ENCODE measurements at places on chromosomes 7 and 10. TPM values are rescaled to one million over a fixed set of nuclear protein-coding genes. Genes with fewer than 3 reads are reported as not detected.

NKX1-2 gene
- not detected for total RNA-seq

GRCh38 chr7:148306759-148307158 is 283.8 kb upstream of the C7orf33 start:
- H3K4me1 ChIP-seq = no peaks in the 10 kb centered on the region
- DNase-seq = no peak
- no peak overlapping the region for H3K4me3 ChIP-seq
- H3K36me3 ChIP-seq = no peaks in the 10 kb centered on the region
- no peaks in the 10 kb centered on the region for H3K27me3 ChIP-seq

DNA sequence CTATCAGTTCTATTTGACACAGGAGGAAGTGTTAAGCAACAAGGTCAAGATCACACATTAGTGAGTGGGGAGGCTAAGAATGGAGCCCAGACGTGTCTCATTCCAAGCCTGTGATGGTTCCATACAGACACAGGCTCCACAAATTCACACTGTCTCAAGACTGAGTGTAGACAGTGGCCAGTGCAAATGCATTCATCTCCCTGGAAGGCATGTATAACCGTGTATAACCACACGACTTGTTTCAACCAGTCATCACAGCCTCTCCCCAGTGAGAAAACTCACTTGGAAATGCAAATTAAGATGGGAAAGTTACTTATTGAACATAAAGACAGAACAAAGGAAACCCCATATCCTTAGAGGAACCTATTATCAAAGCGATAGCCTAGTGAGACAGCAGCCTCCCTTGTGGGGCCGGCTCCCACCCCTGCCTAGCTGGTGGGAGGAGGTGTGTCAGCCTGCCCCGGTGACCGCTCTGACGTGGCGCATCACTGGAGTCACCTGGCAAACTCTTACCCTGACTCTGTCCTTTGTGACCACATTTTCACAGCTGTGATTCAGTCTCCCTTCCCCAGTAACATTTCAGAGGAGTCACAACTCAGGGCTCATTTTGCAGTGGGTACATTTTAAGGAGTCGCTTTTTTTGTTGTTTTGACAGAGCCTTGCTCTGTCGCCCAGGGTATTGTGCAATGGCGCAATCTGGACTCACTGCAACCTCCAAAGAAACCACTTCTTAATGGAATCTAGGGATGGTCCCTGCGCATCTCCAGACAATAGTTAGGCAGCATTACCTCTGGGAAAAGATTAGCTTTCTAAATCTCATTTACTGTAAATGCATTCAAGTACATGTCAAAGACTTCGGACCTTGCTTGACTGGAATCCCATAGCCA is 126.6 kb upstream of the PARD3 start:
- no peaks in the 10 kb centered on the region for H3K27me3 ChIP-seq
- no peaks in the 10 kb centered on the region for H3K4me1 ChIP-seq
- no peaks in the 10 kb centered on the region for H3K36me3 ChIP-seq
- DNase-seq = no peak
- H3K27ac ChIP-seq = no peak overlapping the region

DNA sequence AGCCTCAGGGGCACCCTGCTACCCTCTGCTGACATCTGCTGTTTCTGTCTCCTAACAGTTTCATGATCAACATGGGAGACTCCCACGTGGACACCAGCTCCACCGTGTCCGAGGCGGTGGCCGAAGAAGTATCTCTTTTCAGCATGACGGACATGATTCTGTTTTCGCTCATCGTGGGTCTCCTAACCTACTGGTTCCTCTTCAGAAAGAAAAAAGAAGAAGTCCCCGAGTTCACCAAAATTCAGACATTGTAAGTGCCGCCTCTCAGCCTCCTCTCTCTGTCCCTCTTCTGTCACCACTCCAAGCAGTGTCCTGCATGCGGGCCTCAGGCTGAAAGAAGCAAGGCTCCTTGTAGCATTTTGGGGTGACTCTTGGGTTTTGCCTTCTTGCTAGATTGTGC is 39.0 kb downstream of the POR start:
- H3K36me3 ChIP-seq = peaks cover 13% of the 10 kb centered on the region
- peaks cover 46% of the 10 kb centered on the region for H3K4me1 ChIP-seq
- no peak overlapping the region for H3K4me3 ChIP-seq
- DNase-seq = no peak

- H3K27ac ChIP-seq = peak overlapping the region; percentile 67
- peak overlapping the region; percentile 45 for H3K4me3 ChIP-seq
- DNase-seq = peak; percentile 81
- H3K27me3 ChIP-seq = peaks cover 13% of the 10 kb centered on the region
These were observed 529 bp downstream of the CLDN3 start for GRCh38 chr7:73769481-73770001.

NPC1L1 gene
- not detected for total RNA-seq

GRCh38 chr10:119246862-119247549 is 39.6 kb downstream of the GRK5 start:
- H3K27ac ChIP-seq = peak overlapping the region; percentile 89
- no peaks in the 10 kb centered on the region for H3K36me3 ChIP-seq
- DNase-seq = no peak
- no peak overlapping the region for H3K4me3 ChIP-seq
- H3K4me1 ChIP-seq = peaks cover 33% of the 10 kb centered on the region

HGF gene
- total RNA-seq = 23.1 TPM

EPO gene
- total RNA-seq = not detected

DNA sequence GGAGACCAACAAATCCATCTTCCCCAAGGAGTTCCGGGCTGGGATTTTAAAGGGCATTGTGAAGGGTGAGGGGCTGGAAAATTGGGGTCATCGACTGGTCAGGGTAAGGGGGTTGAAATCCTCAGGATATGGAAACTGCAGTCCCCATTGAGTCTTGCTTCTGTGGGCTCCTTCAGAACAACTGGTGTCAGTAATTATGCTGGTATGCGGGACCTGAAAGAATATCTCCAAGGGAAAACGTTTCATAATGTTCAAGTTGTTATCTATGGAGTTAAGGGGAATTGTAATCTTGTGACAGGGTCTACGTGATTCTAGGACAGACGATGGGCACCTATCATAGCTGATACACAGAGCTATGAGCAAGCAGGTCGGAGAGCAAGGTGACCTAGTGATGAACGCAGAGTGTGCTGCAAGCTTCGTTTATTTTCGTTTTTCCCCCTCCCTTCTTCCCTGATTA is 494 bp upstream of the RHBDD2 start:
- H3K27ac ChIP-seq = peak overlapping the region; percentile 86
- H3K4me1 ChIP-seq = peaks cover 25% of the 10 kb centered on the region
- no peaks in the 10 kb centered on the region for H3K27me3 ChIP-seq
- peaks cover 13% of the 10 kb centered on the region for H3K36me3 ChIP-seq
- peak overlapping the region; percentile 91 for H3K4me3 ChIP-seq
- DNase-seq = no peak

- H3K27me3 ChIP-seq = no peaks in the 10 kb centered on the region
- H3K27ac ChIP-seq = peak overlapping the region; percentile 88
- peak overlapping the region; percentile 75 for H3K4me3 ChIP-seq
- DNase-seq = peak; percentile 60
These were observed 671 bp upstream of the PAPSS2 start for GRCh38 chr10:87658858-87659555.

HABP2 gene
- total RNA-seq = 2.5 TPM

CLDN4 gene
- 231 TPM for total RNA-seq

PTPN20 gene
- total RNA-seq = 19.0 TPM

DNA sequence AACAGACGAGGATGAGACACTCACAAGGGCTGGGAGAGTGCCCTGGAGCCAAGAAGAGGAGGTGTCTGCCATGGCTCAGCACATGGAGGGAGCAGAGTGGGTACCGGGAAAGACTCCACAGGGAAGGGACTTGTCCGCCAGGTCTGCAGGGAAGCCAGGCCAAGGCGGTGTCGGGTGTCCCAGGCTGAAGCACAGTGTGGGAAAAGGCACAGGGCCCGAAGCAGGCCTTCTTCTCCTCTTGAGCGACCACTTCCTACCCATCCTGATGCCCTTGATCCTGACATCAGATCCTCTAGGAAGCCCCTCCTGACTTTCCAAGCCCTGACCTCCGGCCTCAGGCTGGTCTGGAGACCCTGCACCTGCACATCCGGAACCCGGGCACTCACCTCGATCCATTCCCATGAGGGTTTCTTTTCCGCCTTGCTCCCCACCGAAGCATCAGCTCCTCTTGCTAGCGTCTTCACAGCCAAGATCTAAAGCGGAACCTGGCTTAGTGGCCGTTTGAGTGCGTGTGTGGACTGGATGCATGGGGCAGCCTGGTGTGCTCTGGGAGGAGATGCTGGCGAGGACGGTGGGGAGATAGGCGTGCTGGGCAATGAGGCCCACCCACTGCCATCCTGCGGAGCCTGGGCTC is 8.5 kb downstream of the CALML3 start:
- H3K27ac ChIP-seq = no peak overlapping the region
- DNase-seq = no peak
- no peaks in the 10 kb centered on the region for H3K4me1 ChIP-seq
- no peaks in the 10 kb centered on the region for H3K36me3 ChIP-seq
- H3K4me3 ChIP-seq = no peak overlapping the region

DNA sequence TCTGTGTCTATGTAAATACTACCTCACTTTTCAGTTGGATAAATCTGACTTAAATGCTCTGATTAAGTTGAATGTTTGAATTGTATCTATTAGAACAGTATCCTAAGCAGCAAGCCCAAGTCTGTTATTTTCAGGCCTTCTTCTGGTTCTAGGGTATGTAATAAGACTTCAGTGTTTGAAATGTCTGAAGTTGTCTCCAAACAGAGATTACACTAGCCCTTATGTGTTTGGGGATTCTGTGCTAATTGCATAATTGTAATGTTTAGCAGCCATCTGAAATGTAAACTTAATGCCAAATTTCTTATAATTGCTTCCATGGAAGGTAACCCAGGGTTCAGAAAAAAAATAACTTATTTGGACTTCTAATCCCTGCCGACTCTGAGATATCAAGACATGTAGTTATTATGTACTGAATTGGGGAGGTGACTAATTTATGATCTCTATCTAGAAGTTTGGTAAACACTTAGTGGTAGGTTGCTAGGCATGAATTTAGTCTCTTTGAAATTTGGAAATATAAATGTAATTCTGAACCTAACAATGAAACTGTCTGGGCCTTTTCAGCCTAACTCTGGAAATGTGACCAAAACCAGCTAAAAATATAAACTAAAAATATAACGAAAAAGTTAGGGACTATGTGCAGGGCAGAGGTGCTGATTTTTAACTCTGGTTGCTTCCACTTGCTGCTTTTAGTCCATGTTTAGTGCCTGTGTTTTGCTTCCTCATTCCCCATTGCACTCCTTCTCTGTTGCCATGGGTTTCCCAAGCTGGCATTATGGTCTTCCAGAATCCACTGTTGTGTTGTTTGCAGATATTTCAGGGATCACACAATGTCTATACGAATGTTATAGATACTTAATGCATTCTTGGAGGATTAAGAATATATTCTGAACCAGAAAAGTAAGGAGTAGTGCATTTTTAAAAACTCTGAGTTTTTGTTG is 54.8 kb downstream of the MCU start:
- no peak for DNase-seq
- H3K4me1 ChIP-seq = peaks cover 6% of the 10 kb centered on the region
- H3K36me3 ChIP-seq = no peaks in the 10 kb centered on the region
- H3K27ac ChIP-seq = no peak overlapping the region
- no peak overlapping the region for H3K4me3 ChIP-seq
- no peaks in the 10 kb centered on the region for H3K27me3 ChIP-seq

DNA sequence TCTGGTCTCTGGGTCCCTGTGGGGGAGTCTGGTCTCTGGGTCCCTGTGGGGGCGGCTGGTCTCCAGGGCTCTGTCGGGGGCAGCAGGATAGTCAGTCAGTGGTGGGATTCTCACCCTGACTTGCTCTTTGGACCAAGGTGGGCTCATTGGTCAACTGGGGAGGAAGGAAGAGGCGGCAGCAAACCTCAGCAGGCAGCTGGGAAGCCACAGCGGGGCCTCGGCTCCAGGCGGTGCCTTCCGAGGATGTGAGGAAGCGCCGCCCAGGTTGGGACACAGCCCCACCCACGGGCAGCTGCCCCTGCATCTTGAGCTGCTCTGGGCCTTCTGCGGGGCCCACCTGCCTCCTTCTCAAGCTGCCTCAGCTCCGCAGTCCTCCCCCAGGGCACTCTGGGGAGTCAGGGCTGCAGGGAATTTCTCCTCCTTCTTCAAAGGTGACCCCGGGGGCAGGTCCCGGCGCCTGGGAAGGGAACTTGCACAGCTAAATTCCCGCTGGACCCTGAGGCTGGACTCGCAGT is 20.4 kb upstream of the KNDC1 start:
- no peak for DNase-seq
- H3K4me1 ChIP-seq = no peaks in the 10 kb centered on the region
- H3K27ac ChIP-seq = no peak overlapping the region
- H3K36me3 ChIP-seq = no peaks in the 10 kb centered on the region
- no peak overlapping the region for H3K4me3 ChIP-seq

DNA sequence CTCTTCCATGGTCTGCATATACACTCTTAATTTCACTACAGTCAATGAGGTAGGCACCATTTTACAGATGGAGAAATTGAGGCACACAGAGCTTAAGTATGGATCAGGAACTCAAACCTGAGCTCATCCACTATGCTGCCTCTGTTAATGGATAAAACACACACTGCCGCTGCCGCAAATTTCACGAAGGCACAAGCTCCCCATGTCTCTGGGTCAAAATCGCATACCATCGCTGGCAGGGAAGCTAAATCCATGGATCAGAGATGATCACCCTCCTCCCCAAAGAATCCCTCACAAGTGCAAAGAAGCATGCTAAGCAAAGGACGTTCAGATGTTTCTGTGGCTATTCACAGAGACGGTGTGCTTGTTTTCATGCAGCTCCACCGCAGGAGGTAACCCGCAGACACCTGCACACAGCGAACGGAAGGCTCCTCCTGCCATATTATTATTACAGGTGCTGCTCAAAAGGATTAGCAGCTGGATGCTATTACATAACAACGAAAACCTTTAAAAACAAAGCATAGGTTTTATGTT is 109.3 kb downstream of the UBE2H start:
- no peak for DNase-seq
- H3K27ac ChIP-seq = no peak overlapping the region
- H3K36me3 ChIP-seq = peaks cover 3% of the 10 kb centered on the region
- H3K4me1 ChIP-seq = peaks cover 26% of the 10 kb centered on the region
- no peaks in the 10 kb centered on the region for H3K27me3 ChIP-seq
- no peak overlapping the region for H3K4me3 ChIP-seq

DNA sequence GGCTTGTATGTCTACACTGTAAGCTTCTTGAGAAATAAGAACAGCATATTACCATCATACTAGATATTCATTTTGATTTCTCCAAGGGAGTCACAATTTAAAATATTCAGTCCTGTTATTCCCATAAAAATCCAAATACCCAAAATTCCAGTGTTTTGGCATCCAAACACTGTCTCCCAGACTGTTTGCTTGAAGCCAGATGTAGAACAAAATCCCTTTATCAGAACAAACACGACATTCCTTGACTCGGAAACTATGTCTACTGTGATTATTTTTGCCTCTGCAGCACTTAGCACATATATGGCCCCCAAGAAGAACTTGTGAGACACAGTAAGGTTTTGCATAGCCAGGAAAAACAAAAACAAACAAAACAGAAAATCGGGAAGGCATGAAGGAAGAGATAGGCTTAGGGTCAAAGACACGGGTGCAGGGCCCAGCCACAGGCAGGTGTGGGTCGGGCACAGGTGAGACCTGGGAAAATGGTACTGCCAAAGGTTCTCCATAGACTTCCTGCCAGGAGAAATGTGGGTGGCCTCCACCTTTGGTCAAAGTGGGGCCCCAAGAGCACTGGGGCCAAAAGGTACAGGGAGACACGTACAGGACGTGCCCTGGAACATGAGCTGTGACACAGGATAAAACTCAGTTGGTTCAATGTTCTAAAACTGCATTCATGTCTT is 36.5 kb downstream of the CPXM2 start:
- no peak for DNase-seq
- no peaks in the 10 kb centered on the region for H3K4me1 ChIP-seq
- no peaks in the 10 kb centered on the region for H3K36me3 ChIP-seq
- no peaks in the 10 kb centered on the region for H3K27me3 ChIP-seq
- no peak overlapping the region for H3K4me3 ChIP-seq

LRRC18 gene
- total RNA-seq = 2.2 TPM

GRCh38 chr7:2996141-2996540 is 47.5 kb downstream of the CARD11 start:
- H3K4me3 ChIP-seq = no peak overlapping the region
- H3K27me3 ChIP-seq = no peaks in the 10 kb centered on the region
- H3K36me3 ChIP-seq = no peaks in the 10 kb centered on the region
- DNase-seq = no peak

GBX1 gene
- total RNA-seq = not detected

Measured in upper lobe of left lung (tissue), 6 donors.